Activated naive CD8-positive, alpha-beta T cell treated with anti-CD3 and anti-CD28 coated beads for 36 hours (primary cell): ENCODE measurements at places on chromosomes 11 and 22.

- no peak overlapping the region for H3K27ac ChIP-seq
- no peak for DNase-seq
- H3K27me3 ChIP-seq = peaks cover 3% of the 10 kb centered on the region
Measured at GRCh38 chr11:61659413-61660196, 20.6 kb upstream of the DAGLA start.

DNA sequence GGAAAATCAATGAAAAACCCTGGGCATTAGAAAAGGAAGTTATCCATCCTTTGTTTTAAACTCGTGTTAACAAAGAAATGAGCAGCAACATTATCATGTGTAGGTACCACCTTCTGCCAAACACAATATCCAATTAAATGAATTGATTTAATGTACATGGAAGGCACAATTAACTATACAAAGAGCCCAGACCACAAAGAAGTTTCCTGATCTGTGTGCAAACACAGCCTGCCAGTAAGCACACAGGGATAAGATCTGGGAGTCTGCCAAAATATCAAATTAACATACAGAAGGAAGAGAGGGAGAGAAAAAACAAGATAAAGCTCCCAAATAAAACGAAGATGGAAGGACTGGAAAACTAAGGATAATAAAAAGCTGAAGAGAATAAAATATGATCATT is 54.1 kb upstream of the SLC25A1 start:
- no peak overlapping the region for H3K4me3 ChIP-seq
- H3K36me3 ChIP-seq = no peaks in the 10 kb centered on the region
- DNase-seq = no peak
- H3K27ac ChIP-seq = no peak overlapping the region
- H3K27me3 ChIP-seq = peaks cover 2% of the 10 kb centered on the region

DNA sequence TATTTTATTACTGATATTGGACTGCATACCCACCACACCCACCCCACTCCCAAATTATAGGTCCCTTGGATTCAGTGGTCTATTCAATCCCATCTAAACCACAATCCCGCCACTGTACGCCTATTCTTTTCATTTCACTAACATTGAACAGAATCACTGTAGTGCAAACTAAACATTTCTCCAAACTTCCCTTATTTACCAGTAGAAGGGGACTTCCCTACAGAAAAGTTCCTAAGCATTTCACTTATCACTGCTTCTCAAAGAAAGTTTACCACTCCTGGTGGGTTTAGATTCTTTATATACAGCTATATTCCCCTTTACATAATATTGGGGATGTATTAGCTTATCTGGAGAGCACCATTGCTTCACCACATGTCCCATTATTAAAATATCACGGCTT is 29.3 kb downstream of the OR8B12 start:
- H3K27me3 ChIP-seq = peaks cover 22% of the 10 kb centered on the region
- no peaks in the 10 kb centered on the region for H3K36me3 ChIP-seq
- no peak for DNase-seq
- no peak overlapping the region for H3K4me3 ChIP-seq

DNA sequence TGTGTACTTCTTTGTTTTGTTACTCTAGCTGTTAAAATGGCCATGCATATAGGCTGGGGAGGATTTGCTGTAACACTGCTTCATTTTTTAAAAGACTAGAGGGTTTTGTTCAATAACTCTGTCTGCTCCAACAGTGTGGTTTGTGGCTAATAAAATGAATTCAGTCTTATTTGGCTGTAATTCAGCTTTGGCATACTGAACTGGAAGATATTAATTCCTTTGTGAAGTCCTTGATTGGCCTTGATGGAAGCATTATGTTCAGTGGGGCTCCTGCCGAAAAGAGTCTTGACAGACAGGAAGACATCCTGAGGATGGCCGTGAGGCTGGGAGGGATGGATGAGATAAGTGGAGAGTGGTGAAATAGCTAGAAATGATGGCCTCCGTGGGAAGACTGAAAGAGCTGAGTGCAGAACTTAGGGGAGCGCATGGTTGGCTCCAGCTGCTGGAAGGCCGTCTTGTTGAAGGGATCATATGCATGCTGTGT is 44.8 kb upstream of the MYO18B start:
- peaks cover 10% of the 10 kb centered on the region for H3K36me3 ChIP-seq
- DNase-seq = no peak
- no peak overlapping the region for H3K27ac ChIP-seq
- no peaks in the 10 kb centered on the region for H3K27me3 ChIP-seq
- H3K4me1 ChIP-seq = peaks cover 2% of the 10 kb centered on the region
- no peak overlapping the region for H3K4me3 ChIP-seq

DNA sequence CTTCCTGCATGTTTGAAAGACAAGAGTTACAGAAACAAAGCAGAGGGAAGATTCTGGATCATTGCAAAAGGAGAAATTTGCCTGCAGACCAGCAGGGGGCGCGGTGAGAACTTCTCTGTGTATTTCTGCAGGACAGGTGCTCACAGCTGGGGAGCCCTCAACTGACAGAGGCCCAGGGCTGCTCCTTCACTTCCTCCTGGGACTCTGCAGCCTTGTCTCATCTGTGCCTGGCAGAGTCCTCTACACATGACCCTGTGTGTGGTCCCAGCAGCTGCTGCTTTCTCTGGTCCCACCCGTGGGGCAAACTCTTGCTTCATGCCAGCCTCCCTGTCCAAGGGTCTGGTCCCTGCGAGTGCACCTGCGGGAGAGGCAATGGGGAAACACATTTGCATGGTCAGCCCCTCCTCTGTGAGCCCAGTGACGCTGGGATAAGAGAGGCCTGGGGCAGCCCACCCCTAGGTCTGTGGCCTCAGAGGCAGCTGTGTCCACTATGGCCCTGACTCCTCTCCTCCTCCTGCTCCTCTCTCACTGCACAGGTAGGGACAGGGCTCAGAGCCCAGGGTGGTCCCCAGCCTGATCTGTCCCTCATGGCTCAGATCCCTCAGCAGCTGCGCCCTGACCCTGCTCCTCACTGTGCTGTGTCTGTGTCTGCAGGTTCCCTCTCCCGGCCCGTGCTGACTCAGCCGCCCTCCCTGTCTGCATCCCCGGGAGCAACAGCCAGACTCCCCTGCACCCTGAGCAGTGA is 43.2 kb upstream of the VPREB1 start:
- peak; percentile 48 for DNase-seq
- H3K36me3 ChIP-seq = no peaks in the 10 kb centered on the region
- peaks cover 15% of the 10 kb centered on the region for H3K27me3 ChIP-seq
- no peaks in the 10 kb centered on the region for H3K4me1 ChIP-seq

GRCh38 chr11:77026221-77026620 is 8.0 kb upstream of the B3GNT6 start:
- peaks cover 29% of the 10 kb centered on the region for H3K27me3 ChIP-seq
- no peaks in the 10 kb centered on the region for H3K36me3 ChIP-seq
- no peak overlapping the region for H3K4me3 ChIP-seq
- DNase-seq = no peak
- H3K4me1 ChIP-seq = no peaks in the 10 kb centered on the region

- H3K36me3 ChIP-seq = no peaks in the 10 kb centered on the region
- DNase-seq = peak; percentile 33
- H3K4me1 ChIP-seq = peaks cover 30% of the 10 kb centered on the region
- no peaks in the 10 kb centered on the region for H3K27me3 ChIP-seq
- H3K4me3 ChIP-seq = no peak overlapping the region
- peak overlapping the region; percentile 76 for H3K27ac ChIP-seq
Measured at GRCh38 chr11:35343033-35343598, 76.2 kb downstream of the SLC1A2 start.

DNA sequence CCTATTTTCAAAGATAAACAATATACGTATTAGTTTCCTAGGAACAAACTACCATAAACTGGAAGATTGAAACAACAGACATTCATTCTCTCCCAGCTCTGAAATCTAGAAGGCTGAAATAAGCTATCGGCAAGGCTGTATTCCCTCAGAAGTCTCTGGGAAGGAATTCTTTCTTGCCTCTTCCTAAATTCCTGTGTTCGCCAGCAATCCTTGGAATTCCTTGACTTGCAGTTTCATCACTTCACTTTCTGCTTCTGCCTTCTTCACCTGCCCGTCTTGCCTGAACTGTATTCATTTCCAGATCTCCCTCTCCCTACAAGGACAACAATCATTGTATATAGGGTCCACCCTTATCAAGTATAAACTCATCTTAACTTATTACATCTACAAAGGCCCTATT is 17.7 kb upstream of the PRDM10 start:
- H3K27ac ChIP-seq = no peak overlapping the region
- H3K4me3 ChIP-seq = no peak overlapping the region
- peaks cover 6% of the 10 kb centered on the region for H3K27me3 ChIP-seq
- no peaks in the 10 kb centered on the region for H3K4me1 ChIP-seq
- no peaks in the 10 kb centered on the region for H3K36me3 ChIP-seq

GRCh38 chr22:21673534-21674321 is 7.9 kb downstream of the PPIL2 start:
- no peak overlapping the region for H3K4me3 ChIP-seq
- H3K36me3 ChIP-seq = peaks cover 33% of the 10 kb centered on the region
- H3K27ac ChIP-seq = no peak overlapping the region
- DNase-seq = no peak
- peaks cover 2% of the 10 kb centered on the region for H3K4me1 ChIP-seq

DNA sequence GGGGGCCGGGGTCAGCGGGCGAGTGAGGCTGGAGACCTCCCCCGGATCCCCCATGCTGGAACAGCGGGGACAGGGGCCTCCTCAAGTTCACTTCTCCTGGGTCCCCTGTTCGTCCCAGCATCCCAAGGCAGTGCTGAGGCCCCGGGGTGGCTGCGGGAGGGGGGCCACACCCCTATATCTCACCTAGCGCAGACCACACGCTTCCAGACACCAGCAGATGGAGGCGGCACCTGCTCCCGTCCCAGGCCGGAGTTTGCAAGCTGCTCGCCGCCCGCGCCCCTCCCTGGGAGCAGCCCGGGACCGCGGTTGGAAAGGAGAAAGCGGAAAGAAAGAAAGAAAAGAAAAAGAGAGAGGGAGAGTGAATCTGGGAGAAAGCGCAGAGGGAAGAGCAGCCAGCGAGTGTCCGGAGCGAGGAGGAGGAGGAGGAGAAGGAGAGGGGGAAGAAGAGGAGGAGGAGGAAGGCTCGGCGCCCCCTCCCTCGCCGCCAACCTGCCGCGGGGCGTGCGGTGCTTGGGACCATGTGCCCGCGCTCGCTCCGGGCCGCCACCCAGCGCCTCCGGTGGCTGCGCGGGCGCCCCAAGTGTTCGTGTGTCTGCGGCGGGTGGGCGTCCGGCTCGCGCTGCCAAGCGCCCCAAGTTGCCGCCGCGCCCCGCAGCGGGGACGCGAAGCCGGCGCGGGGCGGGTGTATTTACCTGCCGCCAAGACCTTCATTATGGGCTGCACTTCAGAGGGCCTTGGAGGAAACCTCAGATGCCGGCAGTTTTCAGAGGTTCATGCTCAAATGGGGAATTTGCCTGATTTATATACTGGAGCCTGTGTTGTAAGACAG is at the start of gene LIF:
Gene LIF (minus strand): TSS at position 775 of the 829 bp plus-strand sequence. CDS start 64 bp downstream, at position 711.
- peaks cover 42% of the 10 kb centered on the region for H3K36me3 ChIP-seq
- H3K27me3 ChIP-seq = peaks cover 11% of the 10 kb centered on the region
- DNase-seq = peak; percentile 79
- H3K4me3 ChIP-seq = peak within 1 kb of the TSS; percentile 100
- peak within 1 kb of the TSS; percentile 99 for H3K27ac ChIP-seq

- H3K4me3 ChIP-seq = no peak overlapping the region
- H3K36me3 ChIP-seq = peaks cover 42% of the 10 kb centered on the region
- peaks cover 17% of the 10 kb centered on the region for H3K4me1 ChIP-seq
- no peaks in the 10 kb centered on the region for H3K27me3 ChIP-seq
- no peak overlapping the region for H3K27ac ChIP-seq
- no peak for DNase-seq
Measured at GRCh38 chr22:19504900-19505734, 19.1 kb downstream of the CLDN5 start.

DNA sequence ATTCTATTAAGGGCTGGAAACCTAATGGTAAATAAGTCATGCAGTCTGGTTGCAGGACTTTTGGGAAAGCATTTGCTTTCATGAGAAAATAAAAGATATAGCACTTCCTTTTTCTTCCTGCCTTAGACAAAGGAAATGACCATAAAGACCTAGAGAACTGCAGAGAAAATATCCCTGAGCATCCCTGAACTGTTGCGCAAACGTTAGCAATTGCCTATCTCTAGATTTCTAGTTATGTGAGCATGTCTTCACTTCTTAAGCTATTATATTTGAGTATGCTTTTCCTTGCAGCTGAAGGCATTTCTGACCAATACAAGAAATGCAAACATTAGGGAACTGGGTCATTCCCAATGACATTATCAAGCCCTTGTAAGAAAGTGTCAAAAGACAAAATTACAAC is 110.6 kb downstream of the KIF18A start:
- no peak for DNase-seq
- H3K4me1 ChIP-seq = no peaks in the 10 kb centered on the region
- no peaks in the 10 kb centered on the region for H3K27me3 ChIP-seq
- H3K36me3 ChIP-seq = peaks cover 6% of the 10 kb centered on the region

DNA sequence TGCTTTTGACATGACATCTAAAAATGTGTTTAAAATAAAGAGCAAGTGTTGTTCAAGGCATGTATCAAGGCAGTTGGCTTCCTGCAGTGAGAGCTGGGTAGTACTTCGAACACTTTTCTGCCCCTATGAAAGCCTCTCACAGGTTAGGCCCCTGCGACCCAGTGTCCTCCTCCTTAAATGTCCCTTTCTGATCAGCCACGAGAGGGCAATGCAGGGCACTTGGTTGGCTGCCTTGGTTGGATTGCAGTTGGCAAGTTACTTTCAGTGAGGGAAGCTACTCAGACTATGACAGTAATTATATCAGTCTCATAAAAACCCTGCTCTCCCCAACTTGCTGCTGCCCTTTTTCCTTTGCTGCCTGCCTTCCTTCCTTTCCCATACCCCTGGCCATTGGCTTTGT is 743.8 kb downstream of the NTM start:
- no peaks in the 10 kb centered on the region for H3K36me3 ChIP-seq
- no peaks in the 10 kb centered on the region for H3K27me3 ChIP-seq
- no peaks in the 10 kb centered on the region for H3K4me1 ChIP-seq
- DNase-seq = no peak

- H3K36me3 ChIP-seq = no peaks in the 10 kb centered on the region
- H3K4me1 ChIP-seq = no peaks in the 10 kb centered on the region
- no peak overlapping the region for H3K4me3 ChIP-seq
- H3K27me3 ChIP-seq = no peaks in the 10 kb centered on the region
- H3K27ac ChIP-seq = no peak overlapping the region
Measured at GRCh38 chr22:48445113-48445827, 1382.4 kb downstream of the BRD1 start.

DNA sequence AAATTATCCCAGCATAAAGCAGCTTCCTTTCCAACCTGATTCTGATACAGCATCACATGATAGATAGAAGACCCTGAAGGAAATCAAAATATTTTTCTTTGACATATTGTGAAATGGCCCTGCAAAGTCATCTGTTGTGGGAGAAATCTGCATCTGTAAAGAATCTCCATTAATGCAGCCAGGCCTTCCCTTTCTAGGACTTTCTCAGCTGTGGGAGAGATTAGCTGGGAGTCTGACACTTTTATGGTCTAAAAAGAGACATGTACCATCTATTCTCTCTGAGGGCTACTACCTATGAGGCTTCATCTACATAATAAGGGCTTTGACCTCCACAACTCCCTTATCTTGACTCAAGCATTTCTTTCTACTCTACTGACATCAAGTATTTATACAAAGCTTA is 238.1 kb downstream of the SWAP70 start:
- no peak overlapping the region for H3K4me3 ChIP-seq
- H3K27ac ChIP-seq = no peak overlapping the region
- no peaks in the 10 kb centered on the region for H3K36me3 ChIP-seq
- H3K27me3 ChIP-seq = no peaks in the 10 kb centered on the region
- no peaks in the 10 kb centered on the region for H3K4me1 ChIP-seq
